CD4-positive, alpha-beta T cell treated with Interferon alpha-2 for 1 hour (primary cell): ENCODE measurements at places on chromosomes 3 and 15.
A peak's percentile ranks its signal among the peaks of the same experiment; 100 is the strongest.

- no peak for DNase-seq
Measured at GRCh38 chr3:12473511-12473910, 10.8 kb upstream of the TSEN2 start.

- no peak for DNase-seq
Measured at GRCh38 chr3:5707794-5708193, 520.3 kb downstream of the EDEM1 start.

- no peak for DNase-seq
Measured at GRCh38 chr3:189797103-189797750, 166.0 kb downstream of the TP63 start.

GRCh38 chr15:32659340-32660155 is 18.0 kb downstream of the SCG5 start:
- no peak for DNase-seq

DNA sequence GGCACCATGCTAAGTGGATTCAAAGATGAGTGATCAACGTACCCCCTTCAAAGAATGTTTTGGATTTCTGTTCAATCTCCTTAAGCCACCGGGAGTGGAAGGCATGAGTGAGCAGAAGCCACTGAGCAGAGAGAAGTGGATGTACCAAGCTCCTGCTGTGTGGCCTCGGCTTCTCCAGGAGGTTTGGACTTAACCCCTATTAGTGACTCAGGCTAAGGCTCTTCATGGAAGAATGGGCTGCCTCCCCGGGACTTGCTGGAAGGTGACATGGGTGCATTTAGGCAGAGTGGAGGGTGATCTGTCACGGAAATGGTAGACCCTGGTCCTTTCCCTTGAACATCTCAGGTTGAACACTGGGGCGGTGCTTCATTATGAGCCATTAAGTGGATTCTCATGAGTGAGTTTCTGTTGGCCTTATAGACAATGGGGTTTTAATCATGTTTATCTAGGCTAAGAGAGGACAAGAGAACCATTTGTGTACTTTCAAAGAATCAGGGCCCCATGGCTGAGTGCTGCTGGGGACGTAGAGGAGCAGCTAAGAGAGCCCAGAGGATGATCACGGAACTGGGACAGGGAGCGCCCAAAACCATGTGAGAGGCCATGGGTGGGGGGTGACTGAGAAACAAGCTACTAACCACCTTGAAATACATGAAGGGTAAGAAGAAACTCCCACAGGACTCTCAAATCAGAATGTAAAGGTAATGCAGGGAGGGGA is 62.2 kb downstream of the HES1 start:
- DNase-seq, result no peak

DNA sequence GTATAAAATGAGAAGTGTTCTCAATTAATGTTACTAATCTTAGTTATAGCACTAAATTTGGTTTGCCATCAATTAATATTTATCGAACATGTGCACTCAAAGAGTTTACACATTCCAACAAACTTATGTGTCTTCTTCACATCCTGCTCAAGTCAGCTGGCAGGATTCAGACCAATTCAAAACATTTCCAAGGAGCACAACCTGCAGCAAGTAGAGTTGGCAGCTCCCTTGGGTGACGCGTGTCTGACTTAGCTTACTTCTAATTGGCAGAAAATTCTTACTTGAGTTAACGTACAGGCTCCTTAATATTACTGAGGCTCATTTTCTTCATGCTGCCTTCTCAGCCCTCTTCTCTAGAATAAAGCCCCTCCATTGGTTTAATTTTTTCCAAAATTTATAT is 110.4 kb upstream of the PFN2 start:
- no peak for DNase-seq

DNA sequence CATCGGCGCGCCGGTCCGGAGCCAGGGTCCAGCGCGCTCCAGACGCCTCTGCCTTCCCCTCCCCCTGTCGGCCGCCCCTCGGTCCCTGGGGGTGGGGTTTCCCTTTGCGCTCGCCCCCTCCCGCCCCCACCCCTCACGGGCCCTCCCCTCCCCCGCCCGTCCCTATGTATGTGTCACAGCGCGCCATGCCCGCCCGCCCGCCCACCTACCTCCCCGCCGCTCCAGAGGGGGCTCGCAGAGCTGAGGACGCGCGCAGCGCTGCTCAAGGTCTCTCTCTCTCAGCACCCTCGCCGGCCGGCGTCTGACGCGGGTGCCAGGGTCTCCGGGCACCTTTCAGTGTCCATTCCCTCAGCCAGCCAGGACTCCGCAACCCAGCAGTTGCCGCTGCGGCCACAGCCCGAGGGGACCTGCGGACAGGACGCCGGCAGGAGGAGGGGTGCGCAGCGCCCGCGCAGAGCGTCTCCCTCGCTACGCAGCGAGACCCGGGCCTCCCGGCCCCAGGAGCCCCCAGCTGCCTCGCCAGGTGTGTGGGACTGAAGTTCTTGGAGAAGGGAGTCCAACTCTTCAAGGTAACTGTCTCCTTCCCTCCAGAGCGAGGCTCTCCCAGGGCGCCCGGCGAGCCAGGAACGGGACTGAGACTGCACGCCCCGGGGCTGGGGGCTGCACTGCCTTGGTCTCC is at the start of gene ACAN:
TSS of gene ACAN (plus strand) at position 196 of the 679 bp plus-strand sequence. CDS start 32,771 bp downstream, outside the sequence.
- DNase-seq, result no peak

GRCh38 chr15:70327856-70328678 is 230.3 kb upstream of the TLE3 start:
- DNase-seq, result no peak

DNA sequence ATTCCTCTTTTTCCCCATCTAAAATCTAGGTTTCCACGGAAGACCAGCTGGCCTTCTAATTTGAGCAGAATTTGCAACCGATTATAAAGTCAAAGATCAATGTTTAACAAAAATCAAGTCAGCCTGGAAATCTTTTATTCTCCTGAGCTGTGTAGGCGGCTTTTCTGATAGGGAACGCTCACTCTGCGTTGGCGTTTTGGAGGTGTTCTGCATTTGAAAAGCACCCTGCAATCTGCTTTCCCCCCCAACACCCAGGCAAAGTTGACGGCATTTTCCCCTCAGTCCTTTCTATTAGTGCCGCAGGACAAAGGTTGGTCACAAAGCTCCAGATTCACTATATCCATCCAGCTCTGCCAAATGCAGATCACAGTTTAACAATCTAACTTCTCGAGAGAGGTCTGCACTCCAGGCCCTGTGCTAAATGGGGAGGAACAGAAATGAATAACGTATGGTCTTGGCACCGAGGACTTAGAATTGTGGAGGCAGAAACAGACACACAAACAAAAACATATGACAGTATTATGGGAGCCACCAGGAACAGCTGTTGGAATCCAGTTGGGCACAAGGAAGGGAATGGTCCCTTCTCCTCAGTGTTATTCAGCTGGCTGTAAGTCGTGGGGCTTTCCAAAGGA is 50.4 kb upstream of the LARS2 start:
- DNase-seq, result no peak

- DNase-seq, result no peak
Measured at GRCh38 chr3:138911621-138912020, 35.3 kb downstream of the FOXL2 start.

GRCh38 chr3:29335943-29336342 is 55.1 kb downstream of the RBMS3 start:
- DNase-seq, result no peak

GRCh38 chr3:53880396-53881345 is 1.3 kb downstream of the ACTR8 start:
- no peak for DNase-seq

- no peak for DNase-seq
Measured at GRCh38 chr15:40731034-40731433, 24.0 kb downstream of the RMDN3 start.

GRCh38 chr3:141680620-141681389 is 57.3 kb upstream of the RNF7 start:
- no peak for DNase-seq

DNA sequence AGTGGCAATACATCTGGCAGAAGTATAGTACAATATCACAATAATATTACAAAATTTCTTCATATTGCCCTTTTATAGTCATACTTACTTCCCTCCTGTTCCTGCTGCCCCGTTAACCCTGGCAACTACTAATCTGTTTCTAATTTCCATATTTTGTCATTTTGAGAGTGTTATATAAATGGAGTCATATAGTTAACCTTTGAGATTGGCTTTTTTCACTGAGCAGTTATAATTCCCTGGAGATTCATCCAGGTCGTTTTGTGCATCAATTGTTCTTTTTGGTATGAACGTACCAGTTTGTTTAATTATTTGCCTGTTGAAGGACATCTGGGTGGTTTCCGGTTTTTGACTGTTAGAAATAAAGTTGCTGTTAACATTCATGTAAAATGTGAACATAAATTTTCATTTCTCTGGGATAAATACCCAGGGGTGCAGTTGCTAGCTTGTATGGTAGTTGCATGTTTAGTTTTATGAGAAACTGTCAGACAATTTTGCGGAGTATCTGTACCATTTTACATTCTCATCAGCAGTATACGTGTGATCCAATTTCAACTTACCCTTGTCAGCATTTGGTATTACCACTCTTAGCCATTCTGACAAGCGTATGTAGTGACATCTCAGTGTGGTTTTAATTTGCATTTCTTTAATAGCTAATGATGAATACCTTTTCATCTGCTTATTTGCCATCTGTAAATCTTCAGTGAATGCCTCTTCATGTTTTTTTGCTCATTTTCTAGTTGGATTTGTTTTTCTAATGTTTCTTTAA is 32.2 kb upstream of the IL20RB start:
- no peak for DNase-seq

DNA sequence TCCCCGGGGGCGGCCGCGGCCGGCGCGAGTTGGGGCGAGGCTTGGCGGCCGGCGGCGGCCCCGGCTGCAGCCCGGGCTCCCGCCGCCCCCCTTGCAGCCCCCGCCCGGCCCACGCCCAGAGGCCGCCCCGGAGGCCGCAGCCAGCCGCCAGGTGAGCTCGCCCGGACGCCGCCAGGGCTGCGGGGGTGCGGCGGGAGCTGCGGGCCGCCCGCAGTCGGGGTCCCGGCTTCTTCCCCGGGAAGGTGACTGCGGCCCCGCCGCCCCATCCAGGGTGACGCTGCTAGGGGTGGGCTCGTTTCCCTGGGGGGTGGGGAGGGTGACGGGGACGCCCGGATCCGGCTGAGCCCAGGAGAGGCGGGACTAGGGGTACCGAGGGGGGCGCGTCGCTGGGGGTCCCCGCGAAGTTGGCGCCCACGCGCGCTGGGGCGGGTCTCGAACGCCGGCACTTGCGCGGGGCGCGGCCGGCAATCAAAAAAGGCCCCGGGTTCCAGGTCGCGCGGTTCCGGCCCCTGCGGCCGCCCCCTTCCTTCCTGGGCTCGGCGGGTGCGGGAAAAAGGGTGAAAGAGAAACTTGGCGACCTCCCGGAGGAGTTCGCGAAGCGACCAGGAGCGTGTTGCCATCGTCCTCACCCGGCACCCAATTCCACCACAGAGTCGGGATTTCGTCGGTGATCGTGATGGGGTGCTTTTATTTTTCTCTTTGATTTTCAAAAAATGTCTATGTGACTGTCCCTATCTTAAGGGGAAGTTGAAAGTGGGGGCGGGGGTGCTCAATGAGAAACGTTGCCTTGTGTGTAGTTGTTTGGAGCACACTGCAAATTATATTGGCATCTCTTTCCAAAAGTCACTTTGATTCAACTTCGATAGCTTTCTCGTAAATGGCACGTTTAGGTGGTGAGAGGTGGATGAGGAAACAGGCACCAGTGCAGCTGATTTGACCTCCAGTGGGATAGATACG is 619 bp downstream of the ATXN7 start:
- peak; percentile 29 for DNase-seq

GRCh38 chr15:47587940-47588802 is 129.1 kb upstream of the SEMA6D start:
- DNase-seq, result no peak

DNA sequence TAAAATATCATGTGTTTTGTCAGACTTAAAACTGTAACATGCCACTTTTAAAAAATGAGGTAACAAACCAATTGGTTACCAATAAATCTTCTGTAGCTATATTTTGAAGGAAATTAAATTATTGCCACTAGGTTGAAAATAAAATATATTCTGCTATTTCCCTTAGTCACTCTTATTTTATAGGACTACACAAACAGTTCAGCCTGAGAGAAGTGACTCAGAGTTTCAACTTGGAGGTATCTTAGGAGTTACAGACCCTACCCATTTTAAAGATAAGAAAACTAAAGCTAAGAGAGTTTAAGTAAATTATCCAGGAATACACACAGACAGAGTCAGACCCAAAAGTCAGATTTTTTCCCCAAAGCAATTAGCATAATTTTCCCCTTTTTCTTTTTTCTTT is 65.1 kb downstream of the PIK3CB start:
- DNase-seq, result no peak

- DNase-seq, result no peak
Measured at GRCh38 chr3:137992592-137992991, 17.4 kb upstream of the CLDN18 start.

DNA sequence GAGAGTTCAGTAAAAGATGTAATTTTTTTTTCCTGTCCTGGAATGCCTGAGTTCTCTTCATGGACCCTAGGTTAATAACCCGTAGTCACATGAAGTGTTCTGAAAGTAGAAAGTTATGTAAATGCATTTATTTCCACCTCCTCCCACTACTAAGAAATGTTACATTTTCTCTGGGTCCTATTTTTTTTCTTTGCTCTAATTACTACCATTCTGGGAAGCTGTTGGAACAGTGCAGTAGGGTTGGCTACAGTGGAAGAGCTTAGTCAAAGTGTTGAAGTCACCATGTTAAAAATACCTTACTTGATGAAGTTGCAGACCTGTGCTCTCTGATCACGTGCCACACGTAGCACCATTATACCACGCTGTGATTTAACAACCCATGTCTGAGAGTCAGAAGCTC is 153.8 kb upstream of the TSC22D2 start:
- DNase-seq, result no peak

GRCh38 chr3:127439621-127440020 is 150.9 kb downstream of the TPRA1 start:
- no peak for DNase-seq

GRCh38 chr3:66093981-66094380 is 55.3 kb upstream of the MAGI1 start:
- DNase-seq, result no peak

- no peak for DNase-seq
Measured at GRCh38 chr3:78863306-78864203, 904.2 kb downstream of the ROBO1 start.

- no peak for DNase-seq
Measured at GRCh38 chr3:13644341-13645117, 95.6 kb downstream of the FBLN2 start.

DNA sequence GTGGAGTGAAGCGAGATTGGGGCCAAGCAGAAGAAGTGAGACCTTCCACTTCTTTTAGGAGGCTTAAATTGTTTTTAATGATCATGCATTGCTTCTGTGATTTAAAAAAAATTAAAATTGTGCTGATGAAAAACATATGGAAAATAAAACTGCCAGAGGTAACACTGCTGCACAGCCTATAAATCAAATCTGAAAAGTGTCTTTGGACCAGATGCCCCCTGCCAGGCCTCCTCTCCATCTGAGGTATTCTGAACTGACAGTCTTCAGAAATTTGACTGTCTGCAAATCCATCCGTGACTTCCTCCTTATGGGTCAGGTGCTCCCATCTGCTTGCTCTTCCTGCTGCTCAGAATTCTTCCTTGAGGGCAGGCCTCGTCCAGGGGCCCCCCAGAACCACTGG is 108.5 kb upstream of the NR2E3 start:
- no peak for DNase-seq

GRCh38 chr15:72281713-72282112 is 9.4 kb upstream of the PARP6 start:
- DNase-seq, result no peak

- DNase-seq, result no peak
Measured at GRCh38 chr3:56248021-56248420, 220.2 kb downstream of the ERC2 start.
